Thyroid gland (tissue), 4 donors: ENCODE measurements at places on chromosomes 5 and 9.

- DNase-seq, result no peak
Observed at GRCh38 chr5:8676695-8677094, 807.7 kb downstream of the MTRR start.

DNA sequence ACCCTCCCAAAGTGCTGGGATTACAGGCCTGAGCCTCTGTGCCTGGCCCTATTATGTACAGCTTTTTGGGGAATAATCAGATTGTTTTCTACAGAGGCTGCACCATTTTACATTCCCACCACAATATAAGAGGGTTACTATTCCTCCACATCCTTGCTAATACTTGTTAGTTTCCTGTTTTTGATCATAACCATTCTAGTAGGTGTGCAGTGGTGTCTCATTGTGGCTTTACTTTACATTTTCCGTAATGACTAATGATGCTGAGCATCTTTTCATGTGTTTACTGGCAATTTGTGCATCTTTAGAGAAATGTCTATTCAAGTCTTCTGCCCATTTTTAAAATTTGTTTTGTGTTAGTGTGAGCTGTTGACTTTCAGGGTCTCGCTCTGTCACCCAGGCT, 18.3 kb downstream of the PTPN3 start:
- no peak for DNase-seq

DNA sequence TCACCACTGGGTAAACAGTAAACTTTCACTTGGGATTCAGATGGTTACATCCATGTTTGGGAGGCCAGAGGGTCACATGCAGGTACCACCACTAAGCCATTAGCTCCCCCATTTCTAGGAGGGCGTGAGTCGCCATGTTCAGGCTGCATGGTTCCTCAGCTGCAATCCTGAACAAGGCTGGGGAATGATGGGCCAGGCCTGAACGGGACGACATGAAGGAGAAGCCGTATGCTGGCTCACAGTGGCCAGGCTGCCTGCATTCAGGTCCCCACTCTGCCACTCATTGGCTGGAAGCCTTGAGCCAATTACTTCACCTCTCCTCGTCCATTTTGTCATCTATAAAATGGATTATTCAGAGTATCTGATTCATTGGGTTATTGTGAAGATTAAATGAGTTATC, 9.0 kb upstream of the FBP2 start:
- no peak for DNase-seq

DNA sequence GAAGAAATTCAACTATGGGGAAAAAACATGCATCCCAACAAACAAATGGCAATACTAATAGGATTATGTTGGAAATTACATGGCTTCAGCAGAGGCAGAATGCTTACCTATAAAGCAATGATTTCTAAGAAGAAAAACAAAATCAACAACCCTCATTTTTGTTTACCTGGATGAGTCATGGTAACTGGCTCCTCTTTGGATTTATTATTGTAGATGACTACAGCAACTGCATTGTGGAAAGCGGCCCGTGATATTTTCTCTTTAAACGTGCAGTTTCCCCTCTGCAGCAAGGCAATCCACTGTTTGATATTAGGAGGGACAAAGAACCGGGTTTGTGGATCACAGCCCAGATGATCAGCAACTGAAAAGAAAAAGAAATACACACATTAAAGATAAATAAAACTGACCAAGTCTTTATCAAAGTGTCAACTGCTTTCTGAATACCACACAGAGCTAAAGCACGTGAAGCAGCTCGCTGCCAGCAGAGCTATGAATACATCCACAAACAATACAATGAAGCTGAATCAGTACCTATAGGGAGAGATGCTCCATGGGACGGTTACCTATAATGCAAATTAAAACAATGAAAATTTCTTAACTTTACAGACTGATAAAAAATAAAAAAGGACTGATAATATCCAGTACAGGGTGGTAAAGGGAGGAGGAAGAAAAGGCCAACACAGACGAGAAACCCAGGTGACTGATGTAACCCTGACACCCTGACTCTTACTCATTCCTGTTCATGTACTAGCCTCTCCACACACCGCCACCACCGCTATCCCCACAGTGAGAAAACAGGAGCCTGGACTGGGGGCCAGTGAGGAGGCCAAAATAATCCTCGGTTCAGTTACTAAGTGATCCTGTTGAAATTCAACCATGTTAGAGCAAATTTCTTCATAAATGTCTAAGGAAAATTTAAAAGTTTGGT, 31.0 kb downstream of the RNF130 start:
- no peak for DNase-seq

DNA sequence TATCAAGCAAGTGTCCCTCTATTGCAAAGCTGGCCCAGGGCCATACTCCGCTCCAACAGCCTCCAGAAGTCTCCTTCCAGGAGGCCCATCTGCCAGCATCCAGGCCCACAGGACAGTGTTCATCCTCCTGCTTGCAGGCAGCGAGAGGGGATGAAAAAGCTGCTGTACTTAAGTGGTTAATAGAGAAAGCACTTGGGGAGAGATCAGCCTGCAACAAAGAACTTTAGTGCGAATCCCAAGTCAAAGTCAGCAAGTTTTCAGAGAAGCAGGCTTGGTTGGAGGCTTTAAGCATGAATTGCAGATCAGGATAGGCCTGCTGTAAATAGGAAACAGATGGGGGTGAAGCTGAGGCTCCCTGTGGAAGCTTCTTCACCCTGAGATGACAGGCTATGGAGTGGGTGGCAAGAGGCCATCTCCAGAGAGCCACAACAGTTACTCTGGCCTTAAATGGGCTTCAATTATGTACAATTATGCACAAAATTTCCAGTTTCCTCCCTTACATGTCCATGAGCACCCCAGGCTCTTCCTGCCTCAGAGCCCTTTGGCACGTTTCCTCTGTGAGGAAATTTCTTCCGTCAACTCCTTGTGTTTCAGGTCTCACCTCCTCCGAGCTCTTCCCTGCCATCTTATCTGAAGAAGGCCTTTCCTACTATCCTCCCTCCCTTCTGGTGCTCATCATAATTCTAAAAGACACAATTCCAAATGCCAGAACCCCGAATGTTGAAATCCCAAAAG, 98.0 kb upstream of the NR3C1 start:
- DNase-seq, result no peak

DNA sequence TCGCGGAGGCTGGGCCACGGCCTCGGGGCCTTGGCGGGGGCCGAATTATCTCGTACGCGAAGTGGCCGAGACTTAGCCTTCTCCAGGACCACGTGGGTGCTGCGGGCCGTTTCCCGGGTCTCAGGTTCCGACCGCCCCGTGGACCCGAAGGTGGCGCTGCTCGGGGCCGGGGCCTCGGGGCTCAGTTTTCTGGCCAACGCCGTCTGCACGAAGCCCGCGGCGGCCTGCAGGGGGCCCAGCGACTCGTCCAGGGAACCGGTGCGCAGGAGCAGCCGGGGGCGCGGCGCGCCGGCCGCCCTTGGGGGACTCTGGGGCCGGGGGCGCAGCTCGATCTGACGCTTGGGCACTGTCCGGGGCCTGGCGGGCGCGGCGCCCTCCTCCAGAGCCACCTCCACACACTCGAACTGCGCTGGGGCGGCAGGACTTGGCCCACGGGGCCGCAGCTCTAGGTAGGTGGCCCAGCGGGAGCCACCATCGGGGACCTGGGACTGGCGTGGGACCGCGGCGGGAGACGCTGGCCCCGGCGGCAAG, 716 bp downstream of the PROB1 start:
- peak; percentile 61 for DNase-seq

- no peak for DNase-seq
Observed at GRCh38 chr9:5321058-5321457, 16.5 kb upstream of the RLN2 start.

GRCh38 chr5:41871852-41872251, 1.6 kb upstream of the OXCT1 start:
- DNase-seq, result peak; percentile 77

GRCh38 chr9:13479096-13479495, 199.6 kb upstream of the MPDZ start:
- no peak for DNase-seq

DNA sequence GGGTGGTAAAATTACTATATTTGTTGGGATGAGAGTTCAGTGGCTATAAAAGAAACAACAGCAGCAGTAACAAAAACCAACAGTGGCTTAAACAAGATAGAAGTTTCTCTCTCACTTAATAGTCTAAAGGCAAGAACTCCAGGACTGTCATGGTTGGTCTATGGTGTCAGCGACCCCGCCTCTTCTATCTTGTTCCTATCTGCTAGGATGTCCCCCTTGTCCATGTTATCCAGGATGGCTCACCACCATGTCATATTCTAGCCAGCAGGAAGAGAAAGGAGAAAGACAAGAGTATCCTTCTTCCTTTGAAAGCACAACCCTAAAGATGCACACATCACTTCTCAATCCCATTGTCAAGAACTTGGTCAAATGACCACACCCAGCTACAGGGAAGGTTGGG, 11.3 kb upstream of the OTP start:
- no peak for DNase-seq

GRCh38 chr5:89293810-89294209, 410.8 kb upstream of the MEF2C start:
- no peak for DNase-seq
